ENCODE measurements at places on chromosomes 3 and 15.

GRCh38 chr15:65189102-65189740 lies 4.1 kb upstream of the CLPX start:
- no peak for ATAC-seq

- no peak for ATAC-seq
These were observed 69.7 kb downstream of the MB21D2 start for GRCh38 chr3:192847941-192848340.

DNA sequence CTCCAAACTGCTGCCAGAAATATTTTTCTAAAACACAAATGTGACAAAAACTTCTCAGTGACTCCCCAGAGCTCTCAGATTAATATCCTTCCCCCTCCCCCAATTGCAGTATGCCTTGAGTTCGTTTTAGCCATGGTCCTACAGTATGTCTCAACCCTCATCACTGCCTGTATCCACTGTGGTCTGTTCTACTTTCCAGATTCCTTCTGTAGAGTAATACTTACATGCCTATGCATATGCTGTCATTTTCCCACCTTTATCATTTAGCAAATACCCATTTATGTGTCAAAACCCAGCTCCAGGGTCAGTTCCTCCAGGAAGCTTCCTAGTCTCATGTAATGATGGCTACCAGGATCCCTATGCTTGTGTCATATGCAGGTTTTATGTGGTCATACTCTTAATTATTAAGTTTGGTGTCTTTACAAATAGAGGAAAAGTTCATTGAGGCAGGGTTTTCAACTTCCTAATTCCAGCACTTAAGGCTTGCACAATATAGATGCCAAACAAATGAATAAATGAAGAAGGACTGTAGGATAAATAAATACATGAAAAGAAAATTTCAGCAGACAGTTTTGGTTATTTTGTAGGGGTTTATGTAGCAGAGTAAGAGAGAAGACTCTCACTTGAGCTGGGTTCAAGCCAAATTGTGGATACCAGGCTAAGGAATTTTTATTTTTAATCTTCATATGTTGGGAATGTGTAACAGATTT lies 170.8 kb downstream of the ALCAM start:
- no peak for ATAC-seq

DNA sequence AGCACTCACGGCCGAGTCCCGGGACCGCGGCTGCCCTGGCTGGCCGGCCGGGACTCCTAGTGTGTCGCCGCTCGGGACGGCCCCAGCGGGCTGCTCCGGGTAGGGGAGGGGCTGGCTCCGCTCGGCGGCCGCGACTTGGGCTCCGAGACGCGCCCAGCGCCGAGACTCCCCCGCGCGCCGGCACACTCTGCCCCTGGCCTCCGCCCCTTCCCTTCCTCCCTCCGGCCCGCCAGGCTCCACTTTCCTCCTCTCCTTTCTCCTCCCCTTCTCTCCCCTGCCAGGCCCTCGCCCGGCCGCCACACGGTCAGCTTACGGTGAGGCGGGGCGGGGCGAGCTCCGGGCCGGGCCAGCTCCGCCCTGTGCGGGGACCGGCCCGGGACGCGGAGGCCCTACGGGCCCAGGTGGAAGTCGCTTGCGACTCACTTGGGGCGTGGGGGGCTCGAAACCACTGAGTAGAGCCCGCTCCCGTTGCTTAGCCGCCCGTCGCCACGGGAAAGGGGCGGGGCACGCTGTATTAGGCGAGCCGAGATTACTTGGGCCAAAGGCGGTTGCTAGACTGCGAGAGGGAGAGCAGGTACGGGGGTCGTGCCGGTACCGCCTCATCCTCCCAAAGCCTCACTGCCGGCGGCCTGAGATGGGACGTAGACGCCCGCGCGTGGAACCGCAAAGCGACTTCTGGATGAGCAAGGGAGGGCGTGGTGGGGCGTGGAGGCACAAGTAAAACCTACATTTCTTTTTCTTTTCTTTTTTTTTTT lies at the start of gene ITGB5:
Gene ITGB5 (minus strand): TSS at position 189 of the 755 bp plus-strand sequence. CDS start 365 bp downstream, outside the sequence.
- ATAC-seq = peak; percentile 81

DNA sequence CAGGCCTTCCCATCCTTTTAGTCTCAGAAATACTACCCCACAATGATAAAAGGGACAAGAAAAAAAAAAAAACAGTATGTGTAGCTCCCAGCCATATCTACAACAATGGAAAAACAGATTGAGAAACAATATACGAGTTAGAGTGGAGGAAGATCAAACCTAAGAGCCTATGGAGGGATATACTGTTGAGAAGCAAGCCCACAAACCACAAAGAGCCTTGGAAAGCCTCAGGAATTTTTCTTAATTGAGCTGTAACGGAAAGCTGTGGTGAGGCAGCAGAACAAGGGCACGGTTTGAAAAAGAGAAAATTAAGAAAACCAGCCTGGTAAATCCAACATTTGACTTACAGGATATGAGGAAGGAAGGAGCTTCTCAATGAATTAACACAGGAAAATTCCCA lies 21.4 kb downstream of the KPNA1 start:
- no peak for ATAC-seq

- ATAC-seq = peak; percentile 56
These were observed 30.5 kb downstream of the ATP2B2 start for GRCh38 chr3:10474847-10475246.

GRCh38 chr3:141629976-141630375 lies 108.1 kb upstream of the RNF7 start:
- no peak for ATAC-seq

- ATAC-seq = peak; percentile 55
These were observed 178.8 kb downstream of the KLHL25 start for GRCh38 chr15:85615930-85616329.
